ENCODE measurements at places on chromosomes 5 and 9. TPM values are rescaled to one million over a fixed set of nuclear protein-coding genes. Genes with fewer than 3 reads are reported as not detected.

GRCh38 chr5:443239-444151 is 519 bp downstream of the EXOC3 start:
- DNase-seq: no peak

GRCh38 chr9:81195206-81195605 is 494.1 kb downstream of the TLE1 start:
- DNase-seq: no peak

- DNase-seq: peak; percentile 41
These were observed 236.2 kb upstream of the NFIL3 start for GRCh38 chr9:91659529-91660495.

GRCh38 chr9:22005702-22006606 is 3.2 kb downstream of the CDKN2B start:
- DNase-seq: peak; percentile 31

DNA sequence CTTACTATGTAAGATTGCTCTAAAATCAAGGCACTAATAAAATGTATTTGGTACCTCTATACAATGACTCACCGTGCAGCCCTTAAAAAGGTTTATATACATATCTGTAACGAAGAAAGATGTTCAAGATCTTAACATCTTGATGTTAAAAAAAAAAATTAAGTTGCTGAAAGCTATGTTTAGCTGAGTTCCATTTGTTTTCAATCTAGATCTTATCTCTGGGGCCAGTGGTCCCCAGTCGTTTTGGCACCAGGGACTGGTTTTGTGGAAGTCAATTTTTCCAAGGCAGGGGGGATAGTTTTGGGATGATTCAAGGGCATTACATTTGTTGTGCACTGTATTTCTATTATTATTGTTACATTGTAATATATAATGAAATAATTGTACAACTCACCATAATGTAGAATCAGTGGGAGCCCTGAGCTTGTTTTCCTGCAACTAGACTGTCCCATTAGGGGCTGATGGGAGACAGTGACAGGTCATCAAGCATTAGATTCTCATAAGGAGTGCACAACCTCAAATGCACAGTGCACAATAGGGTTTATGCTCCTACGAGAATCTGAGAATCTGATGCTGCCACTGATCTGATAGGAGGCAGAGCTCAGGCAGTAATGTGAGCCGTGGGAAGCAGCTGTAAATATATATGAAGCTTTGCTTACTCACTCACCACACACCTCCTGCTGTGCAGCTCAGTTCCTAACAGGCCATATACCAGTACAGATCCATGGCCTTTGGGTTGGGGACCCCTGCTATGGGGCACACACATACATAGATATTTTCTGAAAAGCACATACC is 27.6 kb upstream of the TSLP start:
- DNase-seq: peak; percentile 49

GRCh38 chr9:38029915-38030638 is 39.0 kb downstream of the SHB start:
- no peak for DNase-seq

DNA sequence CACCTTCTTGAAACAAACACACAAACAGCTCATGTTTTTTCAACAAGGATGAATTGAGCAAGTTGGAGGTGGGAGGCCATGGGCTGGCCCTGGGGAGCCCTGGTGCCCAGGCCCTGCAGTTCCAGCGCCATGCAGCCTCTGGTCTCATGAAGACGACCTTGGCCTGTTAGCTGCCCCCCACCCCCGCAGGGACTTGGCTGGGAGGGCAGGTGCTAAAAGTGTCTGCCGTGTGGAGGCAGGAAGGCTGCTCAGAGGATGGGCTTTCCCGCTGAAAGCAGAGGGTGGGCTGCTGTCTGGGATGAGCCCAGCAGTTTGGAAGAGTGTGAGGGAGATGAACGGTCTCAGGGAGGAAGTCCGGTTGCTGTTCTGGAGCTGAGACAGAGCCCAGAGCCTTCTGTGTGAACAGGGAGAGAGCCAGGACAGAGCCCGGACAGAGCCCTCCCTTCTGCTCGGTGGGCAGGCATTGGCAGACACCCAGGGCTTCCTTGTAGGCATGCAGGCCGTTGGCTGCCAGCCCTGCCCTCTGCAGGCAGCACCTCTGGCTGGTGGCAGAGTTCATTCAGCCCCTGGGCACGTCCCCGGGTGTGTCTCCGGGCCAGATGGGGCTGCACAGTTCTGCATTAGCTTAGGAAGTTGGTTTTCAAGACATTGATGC is 18.7 kb downstream of the ROPN1L start:
- DNase-seq: no peak

- DNase-seq: no peak
These were observed 75.9 kb upstream of the GOLM1 start for GRCh38 chr9:86175223-86175622.

DNA sequence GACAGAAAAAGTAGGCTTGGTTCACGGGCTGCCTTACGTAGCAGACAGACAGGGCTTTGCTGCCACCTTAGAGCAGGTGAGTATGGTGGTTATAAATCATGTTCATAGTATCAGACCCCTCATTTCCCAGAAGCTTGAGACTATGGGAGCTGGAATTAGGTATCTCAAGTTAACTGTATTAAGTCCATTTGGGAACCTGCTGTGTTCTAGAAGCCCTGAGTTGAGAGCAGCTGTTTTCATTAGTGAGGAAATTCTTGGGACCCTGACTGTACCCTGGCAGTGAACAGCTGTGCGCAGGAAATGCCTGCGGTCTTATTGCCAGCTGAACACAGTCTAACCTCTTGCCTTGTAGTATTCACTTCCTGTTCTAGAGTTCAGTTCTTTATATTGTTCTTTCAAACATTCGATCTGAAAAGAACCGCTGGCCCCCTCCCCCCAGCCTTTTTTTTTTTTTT is 29.8 kb downstream of the UGCG start:
- DNase-seq: peak; percentile 78

DNA sequence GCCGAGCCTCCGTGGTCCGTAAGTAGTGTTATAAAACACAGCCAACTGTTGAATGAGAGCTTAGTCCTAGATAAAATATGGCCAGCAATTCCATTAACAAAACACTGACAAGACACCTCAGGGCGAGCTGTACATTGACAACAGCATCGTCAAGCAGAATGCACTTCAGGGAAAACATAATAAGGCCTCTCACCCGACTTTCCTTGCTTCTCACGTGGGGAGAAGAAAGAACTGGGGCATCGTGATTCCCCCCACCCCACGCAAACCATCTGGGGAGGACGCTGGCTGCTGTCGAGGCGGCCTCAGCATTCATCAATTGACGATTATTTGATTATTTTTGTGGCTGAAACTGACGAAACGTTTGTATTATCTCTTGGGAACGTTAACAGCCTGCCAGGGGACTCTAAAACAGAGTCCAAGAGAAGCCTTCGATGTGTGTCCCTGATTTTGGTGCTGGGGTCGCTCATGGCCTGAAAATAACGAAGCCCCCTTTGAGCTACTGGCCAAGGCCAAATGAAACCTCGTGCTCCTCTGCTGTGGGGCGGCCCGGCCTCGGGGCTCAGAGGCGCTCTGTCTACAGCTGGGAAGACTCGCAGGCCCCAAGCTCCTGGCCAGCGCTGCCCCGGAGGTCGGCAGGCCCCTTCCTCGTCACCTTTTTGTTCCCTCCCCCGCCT is 464 bp downstream of the GDF9 start:
- DNase-seq: no peak

GRCh38 chr5:168066536-168067208 is 224.8 kb upstream of the WWC1 start:
- no peak for DNase-seq

- DNase-seq: no peak
These were observed 56.4 kb downstream of the MRPL36 start for GRCh38 chr5:1743061-1743768.

GRCh38 chr5:128196791-128197190 is 113.2 kb downstream of the SLC12A2 start:
- peak; percentile 77 for DNase-seq

GRCh38 chr9:75358846-75359245 is 270.5 kb downstream of the OSTF1 start:
- no peak for DNase-seq

GRCh38 chr5:68318955-68319705 is 103.6 kb downstream of the PIK3R1 start:
- peak; percentile 73 for DNase-seq

GRCh38 chr5:1793301-1793740 is 6.3 kb downstream of the MRPL36 start:
- DNase-seq: peak; percentile 52

- no peak for DNase-seq
These were observed 18.3 kb upstream of the CAMSAP1 start for GRCh38 chr9:135925496-135926133.

Gene CERCAM
- total RNA-seq: 86.8 TPM

Gene EDIL3
- 108 TPM for total RNA-seq

Gene GFPT2
- 28.9 TPM for total RNA-seq

Gene ANGPTL2
- 19.9 TPM for total RNA-seq

Gene GFM2
- 30.6 TPM for total RNA-seq

Gene SLC25A48
- total RNA-seq: not detected

Gene SLC23A1
- total RNA-seq: not detected

Measured in fibroblast of villous mesenchyme (primary cell).